ENCODE measurements at places on chromosomes 1 and 21.

DNA sequence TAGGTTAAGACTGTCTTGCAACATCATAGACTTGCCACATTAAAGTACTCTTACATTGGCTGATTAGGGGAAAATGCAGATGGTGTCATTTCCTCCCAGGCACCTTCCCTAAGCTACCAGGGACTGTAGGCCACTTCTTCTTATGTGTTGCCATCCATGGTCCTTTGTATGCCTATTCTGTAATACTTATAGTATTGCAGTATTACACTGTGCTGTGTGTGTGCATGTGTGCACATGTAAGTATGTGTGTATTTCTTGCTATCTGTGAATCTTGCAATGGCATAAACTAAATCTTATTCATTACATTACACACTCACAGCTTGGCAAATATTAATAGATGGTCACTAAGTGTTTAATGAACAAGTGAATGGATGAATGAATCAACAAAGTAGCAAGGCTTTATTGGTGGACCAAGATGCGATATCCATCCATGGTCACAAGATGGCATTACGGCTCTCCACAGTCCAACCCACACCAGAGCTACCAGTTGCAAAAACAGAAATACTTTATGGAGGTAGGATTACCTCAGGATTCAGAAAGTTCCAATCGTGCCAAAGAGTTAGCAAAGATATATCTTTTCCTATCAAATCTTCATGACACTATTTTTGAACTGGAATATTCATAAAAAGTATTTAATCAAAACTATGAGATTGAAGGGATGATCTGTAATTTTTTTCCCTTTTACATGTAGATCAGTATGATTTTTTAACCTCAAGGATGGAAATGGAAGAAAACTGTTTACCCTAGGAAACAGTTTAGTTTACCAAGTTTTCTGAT is 160.2 kb downstream of the DENND1B start:
- no peak for DNase-seq

- no peak for DNase-seq
These were observed 6.0 kb downstream of the DRAM2 start for GRCh38 chr1:111133866-111134265.

DNA sequence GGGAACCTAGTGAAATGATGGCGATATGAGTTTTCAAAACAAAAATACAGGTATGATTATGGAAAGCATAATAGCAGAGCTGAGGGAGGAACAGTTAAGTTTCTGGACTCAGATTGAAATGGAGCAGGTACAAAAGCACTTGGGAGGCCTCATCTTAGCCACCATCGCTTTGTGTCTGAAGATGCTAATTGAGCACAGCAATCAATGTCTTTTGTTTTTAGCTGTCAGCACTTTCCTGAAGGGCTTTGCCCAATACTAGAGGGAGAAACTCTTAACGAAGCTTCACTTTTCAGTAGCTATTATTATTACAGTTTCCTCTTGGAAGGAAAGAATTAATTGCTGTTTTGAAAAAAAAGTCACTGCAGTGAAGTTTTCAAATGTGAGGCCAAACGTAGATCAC is 348.7 kb downstream of the RWDD3 start:
- no peak for DNase-seq

GRCh38 chr1:17192394-17193221 is 12.3 kb upstream of the PADI1 start:
- DNase-seq = no peak

- DNase-seq = no peak
These were observed 25.2 kb downstream of the KCNC4 start for GRCh38 chr1:110235181-110235833.

- no peak for DNase-seq
These were observed 25.0 kb downstream of the KIAA1614 start for GRCh38 chr1:180937624-180938225.

DNA sequence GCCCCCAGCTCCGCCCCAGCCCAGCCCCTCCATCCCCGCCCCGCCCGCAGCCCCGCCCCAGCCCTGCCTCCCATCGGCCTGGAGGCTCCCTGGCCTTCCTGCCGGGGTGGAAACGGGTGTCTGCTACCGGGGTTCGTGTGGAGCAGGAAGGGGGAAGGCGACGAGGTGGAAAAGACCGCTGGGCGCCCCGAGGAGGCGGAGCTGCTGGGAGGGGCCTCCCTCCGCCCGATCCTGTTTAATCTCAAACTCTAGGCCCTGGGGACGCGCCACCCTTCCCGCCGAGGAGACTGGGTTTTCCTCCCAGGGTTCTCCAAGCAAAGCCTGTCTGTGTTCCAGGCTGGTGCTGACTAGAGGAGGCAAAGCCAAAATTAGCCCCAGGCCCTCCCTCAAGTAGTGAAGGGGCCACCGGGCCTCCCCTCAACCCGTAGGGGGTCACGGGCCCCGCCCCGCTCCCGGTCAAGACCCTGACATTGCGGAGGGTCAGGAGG is 16.2 kb upstream of the TTLL10 start:
- DNase-seq = peak; percentile 24

DNA sequence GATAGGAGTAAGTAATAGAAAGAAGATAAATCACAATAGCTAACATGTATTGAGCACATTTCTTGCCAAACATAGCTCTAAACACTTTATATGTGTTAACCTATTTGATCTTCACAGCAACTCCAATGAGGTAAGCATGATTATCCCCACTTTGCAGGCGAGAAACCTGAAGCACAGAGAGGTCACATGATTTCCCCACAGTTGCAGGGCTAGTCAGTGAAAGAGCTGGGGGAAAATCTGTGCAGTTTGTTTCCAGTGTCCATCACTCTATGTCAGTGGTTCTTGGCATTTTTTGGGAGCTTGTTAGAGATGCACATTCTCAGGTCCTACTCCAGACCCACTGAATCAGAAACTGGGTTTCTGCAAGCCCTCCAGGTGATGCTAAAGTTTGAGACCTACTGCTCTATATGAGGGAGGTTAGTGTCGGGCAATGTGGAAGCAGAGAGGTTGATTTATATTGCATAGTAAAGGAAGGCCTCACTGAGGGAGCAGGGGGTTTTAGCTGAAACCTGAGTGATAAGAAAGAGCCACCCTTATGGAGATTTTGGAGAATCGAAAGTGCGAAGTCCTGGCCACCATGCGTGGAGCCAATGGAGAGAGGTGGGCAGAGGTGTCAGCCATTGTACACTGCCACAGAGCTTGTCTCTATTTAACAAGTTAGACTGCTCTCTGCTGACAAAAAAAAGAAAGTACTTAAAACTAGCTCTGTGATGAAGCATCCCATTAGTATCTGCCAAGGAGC is 20.9 kb downstream of the MCOLN3 start:
- DNase-seq = no peak

DNA sequence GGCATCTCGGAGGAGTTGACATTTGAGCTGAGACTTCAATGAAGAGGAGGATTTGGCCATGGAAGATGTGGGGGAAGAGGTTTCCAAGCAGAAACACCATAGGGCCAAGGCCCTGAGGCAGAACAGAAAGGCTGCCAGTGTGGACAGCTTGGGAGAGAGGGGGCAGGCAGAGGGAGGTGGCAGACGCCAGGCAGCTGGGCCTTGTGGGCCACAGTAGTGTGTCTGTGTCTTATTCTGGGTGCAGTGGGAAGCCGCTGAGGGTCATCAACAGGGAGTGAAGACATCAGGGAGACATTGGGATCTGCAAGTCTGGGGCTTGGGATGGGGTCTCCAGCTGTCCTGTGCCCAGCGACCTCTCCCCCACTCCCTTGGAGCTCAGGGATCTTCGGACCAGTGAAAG is 96.8 kb downstream of the LACTBL1 start:
- no peak for DNase-seq

DNA sequence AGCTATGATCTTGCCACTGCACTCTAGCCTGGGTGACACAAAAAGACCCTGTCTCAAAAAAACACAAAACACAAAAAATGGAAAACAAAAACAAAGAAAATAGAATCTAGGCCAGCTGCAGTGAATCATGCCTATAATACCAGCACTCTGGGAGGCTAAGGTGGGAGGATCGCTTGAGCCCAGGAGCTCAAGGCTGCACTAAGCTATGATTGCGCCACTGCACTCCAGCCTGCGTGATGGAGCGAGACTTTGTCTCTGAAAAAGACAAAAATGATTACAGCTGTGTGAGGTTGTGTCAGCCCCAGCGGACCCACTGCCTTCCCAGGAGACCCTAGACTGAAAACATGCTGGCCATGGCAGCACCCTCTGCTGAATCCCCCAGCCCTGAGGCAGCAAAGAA is 80.2 kb upstream of the ZBTB40 start:
- DNase-seq = no peak

DNA sequence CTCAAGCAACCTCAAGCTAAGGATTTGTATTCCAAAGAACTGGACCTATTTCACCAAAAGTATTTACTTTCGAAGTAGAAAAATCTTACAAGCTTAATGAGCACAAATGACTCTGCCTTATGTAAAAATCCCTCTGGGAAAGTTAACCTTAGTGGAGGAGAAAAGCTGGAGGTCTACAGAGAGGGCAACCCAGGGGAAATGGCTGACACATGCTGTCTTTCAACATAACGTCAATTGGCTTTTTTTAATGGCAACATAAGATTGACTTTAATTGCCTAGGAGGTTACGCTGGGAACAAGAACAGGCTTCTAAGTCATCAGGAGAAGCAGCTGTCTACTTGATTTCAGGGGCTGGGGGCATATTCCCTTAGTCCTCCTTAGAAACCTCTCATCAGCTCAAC is 52.3 kb downstream of the UTP25 start:
- DNase-seq = no peak

DNA sequence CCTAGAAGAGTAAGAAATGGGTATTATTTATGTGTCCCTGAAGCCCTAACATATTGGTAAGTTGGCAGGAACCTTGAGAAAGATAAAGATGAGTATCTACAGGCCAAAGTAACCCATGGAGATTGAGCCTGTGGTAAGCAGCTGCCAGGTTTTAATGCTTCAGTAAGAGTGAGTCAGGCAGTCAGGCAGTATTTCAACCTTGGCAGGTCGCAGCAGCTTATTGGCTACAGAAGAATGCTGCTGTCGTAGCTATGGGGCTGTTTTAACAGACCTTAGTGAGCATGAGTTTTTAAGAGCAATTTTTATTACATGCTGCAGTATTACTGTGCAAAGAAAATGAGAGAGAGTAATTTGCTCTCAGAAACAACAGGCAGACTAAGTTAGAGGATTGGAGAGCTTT is 10.3 kb upstream of the SLC30A10 start:
- DNase-seq = peak; percentile 56

GRCh38 chr1:192627901-192628300 is 8.0 kb upstream of the RGS13 start:
- no peak for DNase-seq

DNA sequence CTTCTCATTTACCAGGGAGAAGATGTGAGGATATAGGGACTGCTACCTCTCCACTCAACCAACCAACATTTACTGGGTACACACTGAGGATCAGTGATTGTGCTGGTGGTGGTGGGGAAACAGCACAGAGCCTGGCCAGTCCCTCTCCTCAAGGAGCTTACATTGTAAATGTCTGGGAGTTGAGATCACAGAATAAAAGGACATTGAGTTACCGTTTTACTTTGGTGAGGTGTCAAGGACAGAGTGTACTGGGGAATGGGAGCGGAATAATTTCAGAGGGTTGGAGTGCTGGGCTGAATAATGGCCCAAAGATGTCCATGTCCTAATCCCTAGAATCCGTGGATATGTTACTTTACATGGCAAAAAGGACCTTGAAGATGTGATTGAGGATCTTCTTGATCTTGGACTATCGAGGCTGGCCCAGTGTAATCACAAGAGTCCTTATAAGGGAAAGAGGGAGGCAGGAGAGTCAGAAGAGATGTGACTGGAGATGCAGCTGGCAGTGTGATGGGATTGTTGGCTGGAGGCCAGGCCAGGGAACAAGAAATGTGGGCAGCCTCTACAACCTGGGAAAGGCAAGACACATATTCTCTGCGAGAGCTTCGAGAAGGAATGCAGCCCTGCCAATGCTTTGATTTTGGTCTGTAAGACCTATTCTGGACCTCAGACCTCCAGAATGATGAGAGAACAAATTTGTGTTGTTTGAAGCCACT is 26.6 kb upstream of the RWDD3 start:
- DNase-seq = no peak

DNA sequence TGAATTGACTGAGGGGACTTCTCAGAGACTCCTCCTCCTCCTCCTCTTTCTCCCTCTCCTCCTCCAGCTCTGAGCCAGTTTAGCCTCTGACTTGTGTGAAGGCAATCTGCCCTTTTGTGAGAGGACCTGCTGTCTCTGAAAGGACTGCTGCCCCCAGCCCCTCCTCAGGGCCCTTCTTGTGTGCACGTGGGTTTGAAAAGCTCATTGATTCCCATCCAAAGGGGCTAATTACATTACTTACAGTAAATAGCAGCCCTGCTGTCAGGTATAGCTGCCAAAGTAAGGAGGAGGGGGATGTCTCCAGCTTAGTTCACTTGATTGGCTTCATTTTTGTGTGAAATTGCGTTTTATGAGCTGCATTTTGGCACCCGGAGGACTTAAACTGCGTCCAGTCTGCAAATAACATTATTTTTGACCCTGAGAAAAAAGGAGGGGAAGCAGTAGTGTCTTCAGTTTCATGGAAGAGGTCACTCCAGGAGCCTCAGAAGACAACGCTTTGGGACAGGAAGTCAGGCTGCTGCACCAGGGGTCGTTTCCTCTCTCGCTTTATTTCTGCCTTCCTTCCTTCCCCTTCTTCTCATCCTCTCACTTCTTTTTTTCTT is 1.8 kb upstream of the LHX9 start:
- DNase-seq = no peak

DNA sequence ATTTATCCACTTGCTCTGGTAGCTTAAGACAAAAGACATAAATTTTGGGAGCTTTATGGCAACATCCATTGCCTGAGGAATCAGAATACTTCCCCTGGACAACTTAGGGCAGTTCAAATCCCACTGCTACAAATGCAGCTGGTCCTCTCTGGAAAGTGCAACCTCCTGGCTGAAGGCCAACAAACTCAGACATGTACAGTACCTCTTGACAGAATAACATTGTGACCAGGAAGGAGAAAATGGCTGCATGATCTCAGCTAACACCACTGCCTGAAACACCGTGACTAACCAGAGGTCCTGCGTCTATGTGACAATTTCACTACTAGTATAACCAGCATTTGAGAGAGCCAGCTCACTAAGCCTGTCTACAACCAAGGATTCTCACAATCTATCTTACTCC is 218.9 kb downstream of the CRB1 start:
- DNase-seq = no peak

DNA sequence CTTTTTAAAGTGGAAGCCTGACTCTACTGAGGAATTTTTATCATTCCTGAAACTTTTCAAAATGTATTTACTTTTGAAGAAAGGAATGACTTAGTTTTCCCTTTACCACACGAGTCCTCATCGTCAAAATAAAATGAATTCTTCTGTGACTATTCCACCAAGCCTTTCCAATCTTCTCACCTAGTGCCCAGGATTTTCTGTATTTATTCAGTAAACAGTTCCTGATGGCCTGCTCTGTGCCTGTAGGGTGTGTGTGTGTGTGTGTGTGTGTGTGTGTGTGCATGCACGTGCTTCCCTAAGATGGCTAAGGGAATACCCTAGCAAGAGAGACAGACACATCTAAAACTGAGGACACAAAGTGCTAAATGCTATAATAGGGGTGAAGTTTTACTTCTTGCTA is 395.0 kb upstream of the USP24 start:
- peak; percentile 14 for DNase-seq

GRCh38 chr1:115495625-115496024 is 146.1 kb upstream of the VANGL1 start:
- no peak for DNase-seq

- DNase-seq = no peak
These were observed 145.1 kb upstream of the WNT4 start for GRCh38 chr1:22287946-22288520.

Measured in AG04449 (cell line).